Stimulated activated naive B cell treated with anti-CD40 and anti-IgM and Interleukin-4, amounts not matched to agents 10 μg/mL and 1 μg/mL and 100 μg/mL, for 72 hours (primary cell): ENCODE measurements at places on chromosomes 5 and 9.

- DNase-seq, result peak; percentile 57
Measured at GRCh38 chr9:127783111-127784008, 2.5 kb upstream of the CDK9 start.

- DNase-seq, result no peak
Measured at GRCh38 chr9:133876836-133877235, 115.3 kb downstream of the VAV2 start.

DNA sequence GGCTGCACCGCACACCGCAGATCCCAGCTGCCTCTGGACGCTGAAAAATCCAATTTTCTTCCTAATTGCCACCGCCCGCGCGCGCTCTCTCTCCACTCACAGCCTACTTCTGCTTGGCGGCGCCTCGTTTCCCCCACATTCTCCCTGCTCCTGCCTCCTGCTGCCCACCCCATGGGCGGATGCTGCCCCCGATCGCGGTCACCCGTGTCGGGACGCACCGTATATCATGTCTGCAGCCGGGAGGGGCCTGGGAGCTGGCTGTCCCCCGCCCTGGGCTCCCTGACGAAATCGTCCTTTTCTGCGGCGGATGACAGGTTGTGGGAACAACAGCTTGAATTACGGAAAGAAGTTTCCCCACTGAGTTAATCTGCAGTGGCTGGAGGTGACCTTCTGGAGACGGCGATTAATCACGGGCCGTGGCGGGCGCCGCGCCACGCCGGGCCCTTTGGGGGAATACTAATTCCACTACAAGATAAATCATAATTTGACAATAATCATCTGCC, 36.3 kb upstream of the PSD2 start:
- DNase-seq, result no peak

DNA sequence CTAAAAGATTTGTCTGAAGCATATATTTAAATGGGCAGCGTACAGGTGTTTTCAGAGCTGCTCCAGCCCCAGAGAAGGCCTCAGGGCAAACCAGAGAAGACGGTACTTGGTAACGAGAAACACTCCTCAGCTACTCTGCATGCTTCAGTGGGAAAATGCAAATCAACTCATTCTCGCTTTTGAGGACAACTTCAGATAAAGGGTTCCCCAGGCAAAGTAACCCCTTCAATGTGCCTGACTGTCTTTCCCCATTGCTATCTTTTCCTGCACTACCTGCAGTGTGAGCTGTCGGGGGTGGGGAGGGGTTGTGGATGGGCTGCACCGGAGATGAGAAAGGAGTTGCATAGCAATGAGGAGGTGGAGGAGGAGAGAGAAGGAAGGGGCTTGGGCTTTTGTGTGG, 339.7 kb upstream of the CLINT1 start:
- DNase-seq, result peak; percentile 9

DNA sequence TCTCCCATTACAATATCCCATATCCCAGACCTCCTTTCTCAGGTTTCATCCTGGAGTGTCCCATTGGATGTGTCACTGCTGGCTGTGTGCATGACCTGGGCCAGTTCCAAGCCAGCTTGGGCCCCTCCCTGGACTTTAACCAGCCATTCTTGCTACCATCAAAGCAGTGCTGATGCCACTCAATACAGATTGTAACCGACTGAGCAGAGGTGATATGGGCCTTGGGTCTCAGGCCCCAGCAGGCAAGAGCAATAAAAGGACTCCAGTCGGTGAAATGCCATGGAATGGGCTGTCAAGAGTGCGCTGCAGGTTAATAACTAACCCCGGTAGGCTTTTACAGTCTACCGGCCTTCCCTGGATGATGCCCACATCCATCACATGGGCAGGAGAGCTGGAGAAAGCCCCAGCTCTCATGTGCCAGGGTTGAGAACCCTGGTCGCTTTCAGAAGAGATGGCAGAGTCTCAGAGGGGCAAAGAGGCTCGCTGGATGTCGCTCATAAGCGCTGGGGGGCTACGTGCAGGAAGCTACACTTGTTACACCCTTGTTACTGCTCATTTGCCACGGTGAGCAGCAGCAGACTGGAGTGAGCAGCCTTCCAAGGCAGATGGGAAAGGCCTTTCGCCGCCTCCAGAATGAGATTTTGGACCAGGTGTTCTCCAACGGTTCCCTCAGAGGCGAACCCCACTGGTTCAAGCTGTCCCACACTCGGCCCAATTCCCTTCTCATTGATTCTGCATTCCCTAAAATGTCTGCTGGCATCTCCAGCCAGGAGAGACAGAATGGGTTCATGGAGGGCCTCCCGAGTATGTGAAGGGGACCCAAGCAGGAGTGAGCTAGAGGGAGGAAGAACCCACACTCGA, 13.2 kb downstream of the EPB41L4B start:
- DNase-seq, result no peak

GRCh38 chr5:150700246-150700593, 642 bp downstream of the RBM22 start:
- no peak for DNase-seq

DNA sequence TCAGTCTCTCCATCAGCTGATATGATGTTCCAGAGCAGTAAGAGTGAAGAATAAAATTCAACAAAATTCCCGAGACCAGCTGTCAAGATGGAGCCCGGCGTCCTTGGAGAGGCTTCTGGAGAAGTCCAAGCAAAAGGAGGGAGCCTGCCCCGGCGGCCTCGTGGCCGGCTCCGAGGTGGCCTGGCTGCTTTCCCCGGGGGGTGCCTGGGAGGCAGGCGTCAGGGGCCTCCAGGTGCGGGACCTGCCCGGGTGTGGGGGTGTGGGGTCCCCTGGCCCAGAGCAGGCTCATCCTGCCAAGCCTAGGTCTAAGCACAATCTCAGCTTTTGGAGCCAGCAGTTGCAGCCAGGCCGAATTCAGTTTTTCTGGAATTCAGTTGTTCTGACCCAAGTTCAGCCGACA, 122.6 kb upstream of the IQGAP2 start:
- no peak for DNase-seq

DNA sequence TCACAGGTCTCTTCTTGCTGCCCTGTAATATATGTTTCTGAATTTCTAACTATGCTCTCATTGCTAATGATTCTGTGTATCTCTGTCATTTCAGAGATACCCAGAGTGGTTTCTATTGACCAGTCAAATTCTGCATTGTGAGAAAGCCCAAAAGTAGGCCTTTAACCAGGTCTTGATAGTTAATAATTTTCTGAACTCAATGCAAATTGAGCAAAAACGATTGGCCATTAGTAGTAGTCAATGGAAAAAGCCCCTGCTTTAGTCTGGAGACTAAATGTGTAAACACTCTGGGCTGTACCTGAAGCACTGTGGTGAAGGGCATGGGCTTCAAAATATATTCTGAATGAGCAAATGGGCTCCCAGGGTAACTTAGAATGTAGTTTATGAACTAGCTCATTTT, 307.6 kb downstream of the ARL15 start:
- no peak for DNase-seq

DNA sequence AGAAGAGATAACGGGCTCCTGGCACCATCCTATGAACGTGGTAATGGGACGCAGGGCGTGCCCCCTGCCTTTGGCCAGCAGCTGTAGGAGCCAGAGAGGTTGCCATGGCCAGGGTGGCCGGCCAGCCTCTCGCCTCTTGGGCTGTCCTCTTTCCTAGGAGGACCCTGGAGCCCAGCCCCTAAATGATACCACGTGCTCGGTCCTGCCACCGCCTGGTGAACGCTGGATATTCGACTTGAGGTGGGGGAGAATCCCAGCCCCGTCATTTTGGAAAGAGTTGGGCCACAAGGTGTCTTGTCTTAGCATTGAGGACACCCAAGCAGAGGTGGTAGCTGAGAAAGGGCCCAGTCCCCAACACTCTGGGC, 391 bp upstream of the NRG2 start:
- DNase-seq, result no peak

DNA sequence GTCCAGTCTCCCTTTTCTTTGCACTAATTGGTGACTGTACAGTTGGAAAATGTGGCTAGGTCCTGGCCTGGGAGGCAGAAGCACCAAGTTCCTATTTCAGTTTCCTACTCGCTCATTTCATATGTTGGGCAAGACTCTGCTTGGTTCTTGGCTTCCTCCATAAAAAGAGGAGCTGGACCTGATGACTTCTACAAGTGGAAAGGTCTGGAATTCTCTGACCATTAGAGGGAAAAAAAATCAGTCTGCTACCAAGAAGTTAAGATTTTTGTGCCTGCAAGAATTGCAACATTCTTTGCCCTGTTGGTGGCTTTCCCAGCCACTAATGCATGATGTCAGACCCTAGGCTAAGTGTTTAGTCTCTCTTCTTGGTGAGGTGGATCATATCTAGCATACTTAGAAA, 91.5 kb downstream of the WDR41 start:
- DNase-seq, result no peak

DNA sequence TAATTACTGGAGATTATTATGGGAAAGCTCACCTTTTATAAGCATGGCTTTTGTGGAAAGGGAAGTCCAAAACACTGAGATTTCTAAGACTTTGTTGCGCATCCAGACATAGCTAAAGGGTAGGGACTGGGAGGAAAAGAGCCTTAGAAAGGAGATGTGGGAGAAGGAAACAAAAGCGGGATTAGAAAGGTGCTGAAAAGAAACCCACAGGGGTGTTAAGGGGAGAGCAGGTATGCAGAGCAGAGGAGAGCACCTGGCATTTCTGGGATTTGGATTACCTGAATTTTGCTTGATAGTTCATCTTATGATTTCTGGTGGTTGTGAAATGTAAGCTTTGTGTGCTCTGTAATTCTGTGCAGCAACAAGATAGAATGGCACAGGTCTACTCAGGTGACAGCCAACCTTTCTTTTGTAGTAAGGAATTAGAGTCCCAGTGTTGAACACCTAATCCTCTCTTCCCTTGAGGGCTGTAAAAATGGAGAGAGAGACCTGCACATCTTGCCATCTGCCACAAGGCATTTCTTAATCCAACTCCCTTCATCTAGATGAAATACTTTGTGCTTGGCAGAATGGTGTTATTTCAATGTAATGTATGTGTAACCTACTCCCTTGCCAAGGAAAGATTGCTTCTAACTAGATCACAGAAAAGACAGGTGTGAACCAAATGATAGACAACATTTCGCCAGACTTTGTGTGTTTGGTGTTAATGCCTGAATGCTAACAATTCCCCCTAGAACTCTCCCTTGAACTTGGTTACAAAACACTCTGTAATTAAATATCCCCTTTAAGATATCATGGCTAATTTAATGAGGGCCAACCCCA, 47.4 kb downstream of the ATPSCKMT start:
- no peak for DNase-seq

DNA sequence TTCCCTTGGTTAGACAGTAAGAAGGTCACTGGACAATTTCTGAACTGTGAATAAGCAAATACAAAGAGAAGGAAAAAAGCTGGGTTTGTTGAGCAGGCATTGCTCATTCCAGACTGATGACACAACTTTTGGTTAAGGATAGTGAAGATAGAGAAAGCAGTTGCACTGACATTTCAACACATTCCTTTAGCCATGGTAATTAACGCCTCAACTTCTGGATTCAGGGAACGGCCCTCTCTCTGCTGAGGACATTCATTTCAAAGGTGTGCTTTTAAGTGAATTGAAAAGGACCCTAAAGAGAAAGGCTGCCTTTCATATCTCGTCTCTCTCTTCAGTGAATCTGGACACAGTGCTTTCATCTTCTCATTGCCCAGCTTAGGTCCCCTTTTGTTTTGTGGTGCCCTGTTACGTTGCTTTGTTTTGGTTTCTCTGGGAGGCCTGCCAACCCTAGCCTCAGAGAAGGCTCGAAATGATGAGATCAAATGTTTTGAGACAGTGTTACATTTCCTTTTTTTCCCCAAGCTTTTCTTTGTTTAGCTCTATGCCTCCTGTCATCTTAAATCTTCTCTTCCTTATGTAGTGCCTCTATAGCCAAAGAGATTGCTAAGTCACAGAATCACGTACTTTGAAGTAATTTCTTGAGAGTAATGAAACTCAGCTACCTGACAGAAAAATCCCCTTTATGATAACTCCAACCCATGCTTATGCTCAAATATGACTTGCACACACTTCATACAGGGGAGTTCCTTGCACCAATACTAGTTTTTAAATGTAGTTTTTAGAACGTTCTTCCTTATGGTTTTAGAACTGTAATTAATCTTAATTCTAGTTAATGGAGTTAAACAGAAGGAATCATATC, 94.4 kb upstream of the IFNE start:
- DNase-seq, result no peak

GRCh38 chr5:14417792-14418765, 163.5 kb upstream of the OTULINL start:
- DNase-seq, result no peak

- DNase-seq, result no peak
Measured at GRCh38 chr9:35906923-35907699, 1.1 kb downstream of the HRCT1 start.

GRCh38 chr5:82975812-82976211, 101.4 kb downstream of the TMEM167A start:
- DNase-seq, result no peak

- DNase-seq, result no peak
Measured at GRCh38 chr5:5795074-5795771, 372.7 kb downstream of the ICE1 start.

- DNase-seq, result peak; percentile 43
Measured at GRCh38 chr5:109690975-109691574, 1.3 kb downstream of the MAN2A1 start.
